ENCODE measurements at places on chromosomes 12 and 14.

DNA sequence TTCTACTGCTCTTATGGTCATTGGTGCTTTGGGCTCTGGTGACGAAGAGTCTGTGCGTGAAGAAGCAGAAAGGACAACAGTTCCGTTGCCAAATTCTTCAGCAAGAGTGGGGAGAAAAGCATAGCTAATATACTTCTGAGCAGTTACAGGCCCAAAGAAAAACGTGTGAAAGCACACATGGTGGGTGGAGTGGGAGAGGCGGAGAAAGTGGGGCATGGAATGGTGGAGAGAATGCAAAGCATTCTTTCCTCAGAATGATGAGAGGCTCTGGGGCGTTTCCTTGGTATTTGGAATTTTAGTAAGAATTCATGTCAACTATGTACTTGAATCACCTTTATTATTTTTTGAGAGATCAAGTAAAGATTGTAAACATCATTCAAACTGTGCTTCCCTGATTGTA lies 396.1 kb downstream of the NAV3 start:
- DNase-seq: no peak

DNA sequence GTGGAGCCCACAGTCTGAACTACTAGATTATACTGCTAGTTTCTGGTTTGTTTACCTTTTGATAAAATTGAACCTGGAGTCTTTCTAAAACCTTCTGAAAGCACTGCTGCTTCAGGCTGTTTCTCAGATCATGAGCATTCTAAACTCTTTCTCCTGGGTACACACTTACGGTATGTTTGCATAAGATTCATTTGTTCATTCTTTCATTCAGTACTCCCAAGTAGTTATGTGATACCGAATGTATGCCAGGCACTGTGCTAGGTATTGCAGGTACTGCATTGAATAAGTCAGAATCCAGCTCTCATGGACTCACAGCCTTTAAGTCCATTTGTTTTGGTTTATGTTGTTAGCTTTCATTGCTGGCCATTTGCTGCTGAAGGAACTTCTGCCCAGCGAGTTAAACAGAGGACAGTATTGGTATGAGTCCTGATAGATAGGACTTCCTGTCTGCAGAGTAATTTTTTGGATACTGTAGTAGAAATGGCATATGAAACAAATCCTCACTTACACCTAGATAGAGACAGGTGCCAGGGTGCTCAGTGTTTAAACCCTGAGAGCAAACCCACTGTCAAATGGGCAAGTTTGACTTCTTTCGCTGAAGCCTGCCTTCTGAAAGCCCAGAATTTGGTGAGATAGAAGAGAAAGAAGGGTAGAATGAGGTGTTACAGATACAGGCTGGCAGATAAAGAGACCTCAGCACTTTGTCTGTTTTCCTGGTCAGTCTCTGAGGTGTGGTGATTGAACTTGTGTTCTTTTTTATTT lies 2.1 kb downstream of the SUSD6 start:
- DNase-seq: no peak

DNA sequence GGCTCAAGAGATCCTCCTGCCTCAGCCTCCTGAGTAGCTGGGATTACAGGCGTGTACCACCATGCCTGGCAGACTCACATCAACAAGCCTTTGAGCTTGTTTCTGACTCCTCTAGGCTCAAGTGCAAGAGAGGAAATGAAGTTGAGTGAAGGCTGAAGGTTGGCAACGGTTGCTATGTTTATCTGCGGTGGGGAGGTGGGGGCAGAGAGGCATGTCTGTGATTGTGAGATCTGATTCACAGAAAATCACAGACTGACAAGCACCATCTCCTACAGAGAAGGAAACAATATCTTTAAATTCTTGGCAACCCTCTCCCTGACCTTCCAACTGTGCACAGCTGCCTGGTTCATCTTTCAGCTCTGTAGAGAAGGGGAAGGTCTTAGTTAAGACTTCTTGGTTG lies 22.1 kb upstream of the NINJ2 start:
- no peak for DNase-seq

GRCh38 chr14:64828071-64828470 lies 51.6 kb downstream of the SPTB start:
- DNase-seq: no peak

- DNase-seq: no peak
These were observed 25.6 kb upstream of the CPNE8 start for GRCh38 chr12:38930990-38931389.

DNA sequence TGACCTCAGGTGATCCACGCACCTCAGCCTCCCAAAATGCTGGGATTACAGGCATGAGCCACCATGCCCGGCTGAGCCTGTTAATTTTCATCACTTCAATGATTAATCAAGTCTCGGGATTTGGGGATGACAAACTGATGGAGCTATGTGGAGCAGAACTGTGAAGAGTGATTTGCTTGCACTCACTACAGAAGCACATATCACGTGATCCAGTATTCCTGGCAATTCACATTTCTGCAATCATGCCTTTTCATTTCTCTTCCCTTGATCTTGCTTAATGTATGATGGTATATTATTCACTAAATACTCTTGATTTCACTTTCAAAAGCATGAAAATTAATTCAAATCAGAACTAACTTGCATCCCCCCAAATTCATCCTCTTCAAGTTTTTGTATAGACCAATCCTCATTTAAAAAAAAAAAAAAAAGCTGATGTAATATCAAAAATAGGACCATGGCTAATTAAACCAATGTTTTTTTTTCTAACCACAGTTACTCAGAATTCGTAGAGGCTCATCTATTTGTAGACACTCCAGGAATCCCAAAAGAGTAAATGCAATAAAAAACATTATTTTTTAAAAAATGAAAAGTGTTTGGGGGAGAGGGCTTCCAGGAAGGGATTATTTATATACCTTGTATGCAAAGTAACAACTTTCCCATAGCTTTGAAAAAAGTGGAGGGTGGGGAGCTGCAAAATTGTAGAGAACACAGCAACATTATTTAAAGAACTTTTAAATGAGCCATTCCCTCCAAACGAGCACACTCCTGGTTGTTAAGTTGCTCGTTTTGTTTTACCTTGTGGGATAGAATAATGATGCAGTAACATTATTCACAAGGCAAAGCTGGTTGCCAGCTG lies 7.0 kb upstream of the ATXN2 start:
- DNase-seq: no peak

DNA sequence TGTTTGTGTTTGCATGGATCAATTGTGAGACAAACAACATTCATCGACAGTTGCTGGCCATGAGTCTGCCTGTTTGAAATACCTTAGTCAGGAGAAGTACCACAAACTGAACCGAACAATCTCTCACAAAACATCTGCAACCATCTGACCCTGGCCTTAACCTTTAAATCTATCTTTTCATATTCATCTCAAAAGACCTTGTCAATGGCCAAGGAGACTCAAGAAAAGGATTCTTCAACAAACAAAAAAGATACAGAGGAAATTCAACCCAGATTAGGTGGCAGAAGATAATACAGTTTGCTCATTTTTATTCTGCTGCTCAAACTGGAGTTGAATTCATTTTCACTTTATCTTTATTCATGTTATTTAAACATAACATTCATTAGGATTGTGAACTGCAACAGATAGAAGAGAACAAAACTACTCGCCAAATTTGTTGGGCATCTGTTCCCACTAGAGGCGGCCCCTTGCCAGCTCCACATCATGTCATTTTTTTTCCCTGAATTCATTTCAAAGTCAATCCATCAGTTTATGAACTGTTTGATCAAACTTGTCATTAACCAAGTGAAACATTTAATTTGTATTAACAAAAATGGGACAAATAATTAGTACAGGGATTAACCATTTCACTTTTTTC lies 152.3 kb upstream of the OTX2 start:
- no peak for DNase-seq

DNA sequence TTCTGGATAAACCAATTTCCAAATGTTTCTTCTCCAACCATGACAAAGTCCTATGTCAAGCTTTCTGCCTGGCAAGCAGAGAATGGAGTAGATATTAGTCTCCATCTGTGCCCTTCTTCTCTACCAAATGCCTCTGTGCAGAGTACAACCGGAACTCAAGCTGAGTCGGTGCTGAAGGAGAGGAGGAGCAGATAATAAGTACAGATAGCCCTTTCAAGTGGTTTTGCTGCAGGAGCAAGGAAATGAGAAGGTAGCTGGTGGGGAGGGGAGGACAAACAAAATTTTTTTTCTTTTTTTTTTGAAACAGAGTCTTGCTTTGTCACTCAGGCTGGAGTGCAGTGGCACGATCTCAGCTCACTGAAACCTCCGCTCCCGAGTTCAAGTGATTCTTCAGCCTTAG lies 14.2 kb upstream of the HELB start:
- DNase-seq: no peak

DNA sequence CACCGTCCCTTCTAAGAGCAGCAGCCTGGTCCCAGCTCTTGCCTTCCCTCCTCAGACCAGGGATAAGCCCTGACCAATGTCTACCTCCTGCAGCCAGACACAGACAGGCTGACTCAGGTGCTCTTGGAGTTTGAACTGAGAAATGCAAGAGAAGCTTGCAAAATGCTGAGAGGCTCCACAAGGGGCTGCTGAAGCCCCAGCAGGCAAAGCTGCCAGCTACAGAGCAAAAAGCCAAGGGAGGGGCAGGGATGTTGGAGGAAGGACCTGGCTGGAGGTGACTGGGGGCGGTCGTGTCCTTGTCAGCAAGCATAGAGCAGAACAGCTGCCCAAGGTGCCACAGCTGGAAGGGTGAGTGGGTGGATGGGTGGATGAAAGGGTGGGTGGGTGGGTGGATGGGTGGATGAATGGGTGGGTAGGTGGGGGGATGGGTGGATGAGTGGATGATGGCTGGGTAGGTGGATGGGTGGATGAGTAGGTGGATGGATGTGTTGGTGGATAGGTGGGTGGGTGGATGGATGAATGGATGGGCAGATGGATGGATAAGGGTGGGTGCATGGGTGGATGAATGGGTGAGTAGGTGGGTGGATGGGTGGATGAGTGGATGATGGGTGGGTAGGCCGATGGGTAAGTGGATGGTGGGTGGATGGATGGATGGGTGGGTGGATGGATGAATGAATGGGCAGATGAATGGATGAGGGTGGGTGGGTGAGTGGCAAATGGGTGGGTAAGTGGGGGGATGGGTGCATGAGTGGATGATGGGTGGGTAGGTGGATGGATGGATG lies 4.0 kb upstream of the INF2 start:
- DNase-seq: no peak

DNA sequence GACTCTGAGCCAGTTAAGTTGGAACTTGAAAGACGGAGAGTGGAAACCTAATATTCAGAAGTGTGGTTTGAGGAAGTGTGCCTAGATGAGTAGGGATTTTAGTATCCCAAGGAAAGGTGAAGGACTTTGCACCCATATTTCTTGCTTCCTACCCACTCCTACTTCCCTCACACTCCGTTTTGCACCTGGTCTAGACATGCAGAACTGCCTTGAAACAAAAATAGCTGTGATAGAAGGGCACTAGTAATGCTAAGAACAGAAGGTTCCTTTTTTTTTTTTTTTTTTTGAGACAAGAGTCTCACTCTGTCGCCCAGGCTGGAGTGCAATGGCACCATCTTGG lies 732 bp upstream of the ARF3 start:
- DNase-seq: no peak

DNA sequence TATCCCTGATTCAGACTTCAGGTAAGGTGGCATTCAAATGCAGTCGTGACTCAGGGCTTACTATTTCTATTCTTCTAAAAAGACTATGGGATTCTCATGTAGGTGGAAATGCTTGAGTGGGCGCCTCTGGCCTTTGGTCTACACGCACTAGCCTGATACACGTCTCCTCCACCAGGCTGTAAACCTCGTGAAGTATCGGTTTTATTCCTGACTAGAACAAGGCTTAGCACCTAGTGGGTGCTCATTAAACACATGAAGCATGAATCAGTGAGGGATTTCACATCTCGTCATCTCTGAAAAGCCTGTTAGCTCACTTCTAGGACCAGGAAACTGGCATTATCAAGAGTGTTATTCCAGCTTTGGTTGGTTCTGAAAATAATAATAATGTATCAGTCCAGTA lies 17.7 kb upstream of the HNF1A start:
- DNase-seq: no peak

GRCh38 chr12:42990387-42990786 lies 400.8 kb upstream of the PRICKLE1 start:
- no peak for DNase-seq

DNA sequence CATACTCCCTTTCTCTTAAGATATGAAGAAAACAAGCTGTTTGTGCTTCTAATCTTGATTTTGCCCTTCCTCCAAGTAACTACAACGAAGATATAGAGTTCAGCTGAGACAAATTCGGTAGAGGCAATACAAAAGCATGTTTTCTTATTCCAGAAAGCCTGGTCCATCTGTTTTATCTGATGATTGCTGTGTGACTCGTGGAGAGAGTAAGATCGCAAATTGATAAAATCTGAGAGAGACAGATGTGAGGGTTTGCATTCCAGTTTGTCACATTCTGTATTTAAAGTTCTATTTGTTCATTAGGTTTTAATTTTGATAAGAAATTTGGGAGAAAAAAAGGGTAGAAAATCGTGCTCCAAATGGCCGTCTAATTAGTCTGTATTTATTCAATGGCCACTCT lies 192.1 kb downstream of the CPNE8 start:
- no peak for DNase-seq

DNA sequence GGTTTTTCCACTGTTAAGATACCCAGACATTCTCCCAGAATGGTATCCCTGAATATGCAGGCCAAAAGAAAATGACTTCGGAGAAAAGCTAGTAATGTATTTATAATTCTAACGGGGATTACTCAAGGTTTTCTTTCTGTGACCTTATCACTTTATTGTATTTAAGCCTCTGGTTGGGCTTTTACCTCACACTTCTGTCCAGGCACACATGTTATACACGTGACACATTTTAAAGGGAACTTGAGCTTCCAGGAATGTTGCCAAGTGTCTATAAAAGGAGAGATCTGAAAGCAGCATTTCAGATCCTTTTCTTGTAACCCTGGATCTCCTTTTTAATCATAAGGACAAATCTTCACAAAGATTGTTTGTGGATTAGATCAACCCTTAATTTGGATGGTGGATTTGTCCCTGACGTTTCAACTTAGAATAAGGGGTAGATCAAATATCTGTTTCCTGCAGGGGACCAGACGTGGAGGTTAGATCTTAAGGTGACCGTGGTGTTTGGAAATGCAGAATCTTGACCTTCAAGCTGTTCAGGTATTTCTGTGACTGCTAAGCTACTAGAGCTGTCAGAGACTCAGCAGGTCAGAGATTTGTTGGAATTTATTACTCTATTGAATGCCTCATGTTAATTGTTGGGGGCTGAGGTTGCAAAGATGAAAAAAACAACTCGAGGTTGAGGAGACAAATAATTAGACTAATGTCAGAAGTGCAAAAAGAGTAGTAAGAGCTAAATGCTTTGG lies 1.5 kb downstream of the CIPC start:
- no peak for DNase-seq

DNA sequence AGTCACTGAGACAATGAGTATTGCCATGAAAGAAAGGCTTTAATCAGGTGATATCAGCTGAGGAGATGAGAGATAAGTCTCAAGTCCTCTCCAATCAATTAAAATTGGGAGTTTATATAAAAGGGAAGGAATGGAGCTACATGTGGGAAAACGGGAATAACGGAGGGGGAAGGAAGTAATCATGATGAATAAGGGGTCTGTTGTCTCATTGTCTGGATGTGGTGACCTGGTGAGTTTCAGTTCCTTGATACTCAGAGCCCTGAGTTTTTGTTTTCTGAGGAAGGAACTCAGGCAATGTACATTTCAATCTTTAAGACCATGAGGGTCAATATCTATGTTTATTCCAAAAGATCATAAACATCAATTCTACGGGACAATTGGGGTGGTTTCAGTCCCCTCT lies 198.8 kb downstream of the KITLG start:
- no peak for DNase-seq

Measured in nephron progenitor cell (in vitro differentiated cells).